ENCODE measurements at places on chromosomes 11 and 22.

DNA sequence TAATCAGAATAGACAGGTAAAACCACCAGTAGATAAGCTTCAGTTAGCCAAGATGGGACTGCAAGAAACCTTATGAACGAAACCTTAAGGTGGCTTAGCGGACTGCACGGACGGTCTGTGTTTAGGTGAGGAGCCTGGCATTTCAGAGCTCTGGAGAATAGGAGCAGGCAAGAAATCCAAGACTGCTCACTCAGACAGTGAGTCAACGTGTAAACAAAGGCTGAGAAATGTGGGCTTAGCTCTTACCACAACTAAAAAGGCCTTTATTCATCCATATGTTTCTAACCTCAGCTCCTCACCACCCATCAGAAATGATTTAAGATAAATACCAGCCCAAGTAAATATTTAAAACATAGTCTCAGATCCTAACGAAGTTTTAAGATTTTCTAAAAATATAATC, 657.7 kb downstream of the OPCML start:
- no peak for DNase-seq

DNA sequence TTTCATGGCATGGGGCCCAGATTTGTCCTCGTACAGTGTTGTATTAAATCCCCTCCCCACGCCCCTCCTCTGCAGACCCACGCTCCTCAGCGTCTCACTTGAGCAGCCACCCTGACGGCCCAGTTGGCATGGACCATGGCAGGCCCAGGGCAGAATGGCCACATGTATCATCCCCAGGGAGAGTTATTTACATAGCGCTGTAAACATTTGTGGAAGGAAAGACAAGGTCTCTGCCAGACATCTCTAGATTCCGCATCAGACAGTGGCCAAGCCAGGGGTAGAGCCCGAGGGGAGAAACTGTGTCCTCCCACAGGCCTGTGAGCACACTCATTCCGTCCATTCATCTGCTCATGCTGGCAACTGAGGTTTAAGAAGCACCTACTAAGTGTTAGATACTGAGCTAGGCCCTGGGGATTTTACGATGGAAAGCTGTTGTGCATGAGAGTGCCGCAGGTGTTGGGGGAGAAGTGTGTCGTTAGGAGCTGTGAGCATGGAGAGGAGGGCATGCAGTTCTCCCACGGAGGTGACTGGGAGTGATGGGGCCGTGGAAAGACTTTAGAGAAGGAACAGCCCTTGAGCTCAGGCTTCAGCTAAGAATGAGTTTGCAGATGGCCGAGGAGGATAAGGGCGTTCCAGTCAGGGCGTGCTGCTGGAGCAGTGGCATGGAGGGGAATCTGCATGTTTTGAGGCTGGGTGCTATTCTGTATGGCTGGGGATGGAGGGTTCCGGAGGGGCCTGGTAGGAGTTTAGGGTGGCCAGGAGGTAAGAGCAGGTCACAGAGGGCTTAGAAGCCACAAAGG, 94.9 kb downstream of the GRIK4 start:
- no peak for DNase-seq

GRCh38 chr11:129323896-129324502, 51.6 kb upstream of the BARX2 start:
- no peak for DNase-seq

GRCh38 chr11:111978028-111978771, 41.1 kb downstream of the DIXDC1 start:
- DNase-seq = no peak

GRCh38 chr22:46044621-46045458, 67.9 kb upstream of the WNT7B start:
- no peak for DNase-seq

DNA sequence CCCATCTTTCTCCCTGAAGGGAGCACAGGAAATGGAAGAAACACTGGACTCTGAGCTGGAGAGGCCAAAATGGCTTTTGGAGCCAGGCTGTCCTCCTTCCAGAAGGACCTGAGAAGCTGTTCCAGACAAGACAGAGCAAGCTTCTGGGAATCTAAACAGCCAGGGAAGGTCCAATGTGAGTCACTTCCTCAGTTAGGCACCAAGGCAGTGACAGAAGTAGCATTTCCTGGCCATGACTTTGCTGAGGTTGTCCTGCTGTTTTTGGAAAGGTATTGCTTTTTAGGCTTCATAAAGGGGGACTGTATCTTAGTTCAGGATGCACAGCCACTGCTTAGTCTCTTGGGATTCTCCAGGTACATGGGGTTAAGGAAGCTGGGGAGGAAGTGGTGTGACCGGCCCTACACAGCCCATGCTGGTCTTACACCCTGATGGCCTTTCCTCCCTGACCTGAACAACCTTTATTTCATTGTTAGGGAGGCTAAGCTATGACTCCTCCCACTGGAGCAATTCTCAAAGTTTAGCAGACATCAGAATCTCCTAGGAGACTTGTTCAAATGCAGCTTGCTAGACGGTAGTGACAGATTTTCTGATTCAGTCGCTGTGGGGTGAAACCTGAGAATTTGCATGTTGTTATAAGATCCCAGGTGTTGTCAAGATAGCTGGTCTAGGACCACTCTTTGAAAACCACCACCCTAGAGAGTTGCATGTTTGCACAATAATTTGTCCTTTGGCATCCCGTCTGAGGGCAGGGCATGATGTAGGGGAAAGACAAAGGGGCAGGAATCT, 6.8 kb upstream of the INSC start:
- DNase-seq = no peak

GRCh38 chr22:20124083-20124787, 7.2 kb upstream of the TRMT2A start:
- no peak for DNase-seq

DNA sequence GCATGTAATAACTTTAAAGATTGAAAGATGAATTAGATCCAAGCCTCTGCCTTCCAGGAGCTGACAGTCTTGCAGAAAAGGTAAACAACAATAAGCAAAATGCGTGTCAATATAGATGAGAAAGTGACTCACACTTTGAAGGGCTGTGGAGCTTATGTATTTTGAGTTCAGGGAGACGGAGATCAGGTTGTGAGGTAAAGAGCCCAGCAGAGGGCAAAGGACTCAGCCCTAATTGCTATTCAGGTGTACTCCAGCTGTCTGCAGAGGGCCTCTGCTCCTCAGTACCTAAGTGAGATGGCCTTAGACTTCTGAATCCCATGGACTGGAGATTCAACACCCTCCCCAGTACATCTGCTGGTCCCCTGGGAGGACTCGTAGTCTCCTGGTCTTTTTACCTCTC, 22.9 kb upstream of the CTR9 start:
- no peak for DNase-seq

GRCh38 chr11:123268156-123268555, 73.1 kb upstream of the CLMP start:
- DNase-seq = no peak

- no peak for DNase-seq
These were observed 408.9 kb upstream of the CCDC90B start for GRCh38 chr11:83695046-83695445.

DNA sequence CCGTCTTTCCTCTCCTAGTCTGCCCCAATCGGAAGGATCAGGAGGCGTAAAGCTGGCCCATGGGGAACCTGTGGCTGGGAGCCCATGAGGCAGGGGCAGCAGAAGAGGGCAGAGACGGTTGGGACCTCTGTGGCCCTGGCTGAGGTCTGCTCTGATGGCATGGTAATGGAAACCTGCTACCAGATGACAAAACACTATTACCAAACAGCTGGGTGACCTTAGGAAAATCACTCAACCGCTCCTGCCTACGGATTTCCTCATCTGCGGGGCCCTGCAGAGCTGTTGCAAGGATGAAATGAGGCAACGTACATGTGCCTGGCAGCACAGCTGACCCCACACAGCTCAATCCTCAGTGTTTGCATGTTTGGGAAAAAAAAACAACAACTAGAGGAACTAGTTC, 4.6 kb downstream of the AP5B1 start:
- DNase-seq = no peak

DNA sequence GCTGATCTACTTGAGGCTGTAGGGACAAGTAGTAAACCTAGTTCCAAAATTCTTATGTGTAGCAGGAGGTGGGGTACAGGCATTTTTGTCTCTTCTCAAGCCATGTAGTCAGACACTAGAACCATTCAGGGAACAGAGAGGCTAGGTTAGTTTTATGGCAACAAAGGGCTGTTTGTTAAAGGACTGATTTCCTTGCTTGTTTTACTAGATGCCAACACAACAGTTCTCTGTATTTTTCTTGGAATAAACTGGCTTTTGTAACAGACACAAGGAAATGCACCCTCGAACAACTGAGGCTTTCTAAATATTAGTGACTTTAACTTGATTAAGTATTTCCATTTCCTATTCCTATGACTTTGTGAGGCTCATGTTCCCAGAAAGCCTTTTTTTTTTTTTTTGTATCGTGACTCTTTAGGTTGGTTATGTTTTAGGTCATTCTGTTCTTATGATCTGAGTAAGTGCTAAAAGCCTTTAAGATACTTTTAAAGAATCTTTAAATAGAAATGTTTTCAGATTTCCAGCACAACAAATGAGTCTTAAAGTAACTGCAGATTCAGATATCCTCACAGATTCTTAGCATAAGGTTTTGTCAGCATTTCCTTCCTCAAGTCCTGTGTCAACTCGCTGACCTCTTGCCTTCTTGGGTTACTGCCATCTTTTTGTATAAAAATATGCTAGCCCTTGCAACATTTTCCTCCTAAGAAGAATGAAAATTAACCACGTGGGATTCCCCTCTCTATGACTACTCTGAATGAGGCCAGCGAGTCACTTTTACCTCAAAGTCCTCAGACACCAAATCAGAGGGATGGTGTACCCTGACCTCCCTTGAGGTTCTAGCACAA, 92.5 kb downstream of the CCDC83 start:
- DNase-seq = peak; percentile 45

DNA sequence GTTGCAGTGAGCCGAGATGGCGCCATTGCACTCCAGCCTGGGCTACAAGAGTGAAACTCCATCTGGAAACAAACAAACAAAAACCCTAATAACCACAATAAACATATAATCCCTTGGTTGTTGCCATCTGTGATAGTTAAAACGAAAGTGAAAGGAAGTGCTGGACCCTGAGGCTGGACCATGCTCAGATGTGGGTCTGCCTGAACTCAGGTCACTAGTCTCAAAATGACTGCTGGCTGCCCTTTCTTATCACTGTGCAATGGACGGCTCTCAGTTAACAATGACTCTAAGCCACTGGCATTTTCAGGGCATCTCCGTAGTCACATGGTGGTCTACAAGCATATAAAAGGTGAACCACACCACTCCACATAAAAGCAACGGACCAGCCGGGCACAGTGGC, 48.2 kb upstream of the FTH1 start:
- no peak for DNase-seq

DNA sequence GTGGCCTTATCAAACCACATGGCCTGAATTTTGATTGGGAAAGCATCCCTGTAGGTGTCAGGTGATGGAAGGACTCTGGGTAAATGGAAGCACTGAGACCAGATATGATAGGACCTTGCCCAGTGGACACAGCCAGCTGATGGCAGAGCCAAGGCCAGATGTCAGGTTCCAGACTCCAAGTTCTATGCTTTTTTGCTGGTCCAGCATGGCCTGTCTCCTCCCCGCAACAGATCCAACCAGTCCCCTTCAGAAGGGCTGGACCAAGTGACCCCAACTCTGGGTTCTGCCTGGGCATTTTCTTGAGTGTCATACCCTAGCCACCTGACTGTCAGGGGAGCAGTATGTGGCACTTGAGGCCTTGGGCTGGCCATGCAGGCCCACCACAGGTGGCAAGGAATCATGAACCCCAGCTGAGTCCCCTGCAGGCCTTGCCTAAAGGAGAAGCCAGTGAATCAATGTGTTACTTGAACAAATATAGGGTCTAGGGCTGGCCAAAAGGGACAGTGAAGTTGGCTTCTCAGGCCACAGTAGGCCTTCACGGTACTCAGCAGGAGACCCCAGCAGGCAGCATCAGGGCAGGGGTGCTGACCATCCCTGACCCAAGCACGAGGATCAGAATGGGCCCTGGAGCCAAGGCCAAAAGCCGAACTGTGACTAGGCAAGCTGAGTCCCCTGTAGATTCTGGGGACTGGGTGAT, 27.1 kb downstream of the KCNQ1OT1 start:
- DNase-seq = no peak

GRCh38 chr22:27420195-27420816, 381.2 kb downstream of the MN1 start:
- no peak for DNase-seq

- no peak for DNase-seq
These were observed 7.7 kb downstream of the FZD4 start for GRCh38 chr11:86947541-86947940.

DNA sequence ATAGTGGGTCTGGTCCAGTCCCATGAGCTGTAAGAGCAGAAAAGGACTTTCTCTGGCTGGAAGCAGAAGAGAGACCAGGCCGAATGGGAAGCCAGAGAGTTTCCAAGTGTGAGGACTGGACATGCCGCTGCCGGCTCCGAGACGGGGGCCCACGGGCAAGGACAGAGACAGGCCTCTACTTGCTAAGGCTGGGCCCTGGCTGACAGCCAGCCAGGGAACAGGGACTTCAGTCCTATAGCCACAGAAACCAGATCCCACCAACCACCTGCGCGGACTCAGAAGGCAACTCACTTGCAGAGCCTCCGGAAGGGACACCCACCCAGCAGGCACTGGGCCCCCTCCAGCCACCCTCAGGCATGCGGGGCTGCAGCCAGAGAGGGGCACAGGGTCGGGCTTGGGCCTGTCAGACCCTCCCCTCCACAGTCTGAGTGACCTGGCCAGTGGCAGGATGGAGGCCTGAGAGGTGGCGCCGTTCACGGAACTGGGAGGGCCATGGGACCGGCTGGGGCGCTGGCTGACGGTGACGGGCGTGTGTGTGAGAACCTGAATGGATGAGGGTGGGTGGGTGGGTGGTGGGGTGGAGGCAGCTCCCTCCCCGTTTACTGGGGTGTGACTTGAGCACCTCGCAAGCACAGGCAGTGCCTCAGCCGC, 47.8 kb upstream of the A4GALT start:
- DNase-seq = no peak

- DNase-seq = no peak
These were observed 477.8 kb downstream of the BRD1 start for GRCh38 chr22:49349841-49350381.

GRCh38 chr11:64245797-64246620, 734 bp downstream of the PPP1R14B start:
- DNase-seq = peak; percentile 86

GRCh38 chr22:36362075-36362474, 25.7 kb downstream of the MYH9 start:
- no peak for DNase-seq

DNA sequence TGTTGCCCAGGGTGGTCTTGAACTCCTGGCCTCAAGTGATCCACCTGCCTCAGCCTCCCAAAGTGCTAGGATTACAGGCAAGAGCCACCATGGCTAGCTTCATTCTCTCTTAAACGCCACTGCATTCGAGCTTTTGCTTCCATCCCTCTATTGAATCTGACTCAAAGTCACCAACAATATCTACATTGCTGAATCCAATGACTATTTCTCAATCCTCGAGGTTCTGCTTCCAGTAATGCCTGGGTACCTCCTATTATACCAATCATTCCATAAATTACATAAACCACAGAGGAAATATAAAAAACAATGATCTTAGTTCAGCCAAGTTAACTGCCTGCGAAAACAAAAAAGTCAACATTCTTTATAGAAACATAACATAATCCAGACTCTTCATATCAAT, 11.9 kb upstream of the NXF1 start:
- no peak for DNase-seq

DNA sequence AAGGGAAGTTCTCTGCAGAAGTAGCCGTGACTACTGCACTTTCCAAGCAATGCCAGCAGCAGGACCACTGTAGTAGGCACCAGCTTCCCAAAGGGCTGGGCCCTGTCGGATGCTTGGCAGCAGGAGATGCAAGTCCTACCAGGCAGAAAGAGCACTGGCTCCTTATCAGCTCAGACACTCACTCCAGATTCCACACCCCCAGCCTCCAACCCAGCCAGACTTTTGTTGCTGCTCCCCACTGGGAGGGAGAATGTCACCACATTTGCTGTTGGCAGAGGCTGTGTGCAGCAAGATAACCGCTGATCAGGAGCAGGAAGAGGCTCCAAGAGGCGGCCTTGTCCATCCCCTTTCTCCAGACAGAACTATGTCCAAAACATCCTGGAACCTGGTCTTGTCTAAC, 118.7 kb downstream of the C11orf58 start:
- no peak for DNase-seq

Data from Karpas-422 (cell line).